ENCODE measurements at places on chromosomes 16 and 17.
A peak's percentile ranks its signal among the peaks of the same experiment; 100 is the strongest.

DNA sequence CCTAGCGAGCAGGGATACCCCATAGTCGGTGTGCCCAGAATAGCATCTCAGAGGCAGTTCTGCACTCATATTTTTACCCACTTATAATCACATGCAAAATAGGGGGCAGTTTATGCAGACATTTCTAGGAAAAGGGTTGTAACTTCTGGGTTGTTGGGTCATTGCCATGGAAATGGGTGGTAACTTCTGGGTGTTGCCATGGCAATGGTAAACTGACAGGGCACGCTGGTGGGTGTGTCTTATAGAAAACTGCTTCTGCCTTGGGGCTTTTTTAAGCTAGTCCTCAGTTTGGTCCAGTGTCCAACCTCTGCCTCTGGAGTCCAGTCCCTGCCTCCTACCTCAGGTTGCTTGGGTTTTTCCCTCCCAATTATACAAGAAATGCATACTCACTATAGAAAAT, 7.4 kb upstream of the SPAG9 start:
- DNase-seq: no peak

GRCh38 chr16:86665319-86665675, 86.9 kb downstream of the FOXL1 start:
- no peak for DNase-seq

- DNase-seq: no peak
These were observed 7.6 kb downstream of the EPX start for GRCh38 chr17:58200024-58200633.

DNA sequence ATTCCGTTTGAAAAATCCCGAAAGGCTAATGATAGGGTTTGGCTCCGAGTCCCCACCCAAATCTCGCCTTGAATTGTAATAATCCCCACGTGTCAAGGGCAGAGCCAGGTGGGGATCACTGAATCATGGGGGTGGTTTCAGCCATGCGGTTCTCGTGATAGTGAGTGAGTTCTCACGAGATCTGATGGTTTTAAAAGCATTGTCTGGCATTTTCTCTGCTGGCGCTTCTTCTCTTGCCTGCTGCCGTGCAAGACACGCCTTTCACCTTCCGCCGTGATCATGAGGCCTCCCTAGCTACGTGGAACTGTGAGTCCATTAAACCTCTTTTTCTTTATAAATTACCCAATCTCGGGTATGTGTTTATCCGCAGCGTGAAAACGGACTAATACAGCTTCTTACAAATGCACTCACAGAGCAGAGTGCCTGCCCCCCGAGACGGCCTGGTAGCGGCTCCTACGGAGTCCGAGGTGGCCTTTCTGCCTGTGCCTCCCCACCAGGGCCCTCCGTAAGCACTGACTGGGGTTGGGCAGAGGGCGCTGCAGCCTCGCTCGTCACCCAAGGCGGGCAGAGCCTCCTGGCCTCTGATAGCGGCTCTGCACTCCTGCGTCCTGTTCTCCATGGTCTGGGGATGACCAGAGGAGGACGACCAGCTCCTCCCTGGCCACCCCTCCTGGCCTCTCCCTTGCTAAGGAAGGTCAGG, 131.7 kb downstream of the FOXL1 start:
- no peak for DNase-seq

DNA sequence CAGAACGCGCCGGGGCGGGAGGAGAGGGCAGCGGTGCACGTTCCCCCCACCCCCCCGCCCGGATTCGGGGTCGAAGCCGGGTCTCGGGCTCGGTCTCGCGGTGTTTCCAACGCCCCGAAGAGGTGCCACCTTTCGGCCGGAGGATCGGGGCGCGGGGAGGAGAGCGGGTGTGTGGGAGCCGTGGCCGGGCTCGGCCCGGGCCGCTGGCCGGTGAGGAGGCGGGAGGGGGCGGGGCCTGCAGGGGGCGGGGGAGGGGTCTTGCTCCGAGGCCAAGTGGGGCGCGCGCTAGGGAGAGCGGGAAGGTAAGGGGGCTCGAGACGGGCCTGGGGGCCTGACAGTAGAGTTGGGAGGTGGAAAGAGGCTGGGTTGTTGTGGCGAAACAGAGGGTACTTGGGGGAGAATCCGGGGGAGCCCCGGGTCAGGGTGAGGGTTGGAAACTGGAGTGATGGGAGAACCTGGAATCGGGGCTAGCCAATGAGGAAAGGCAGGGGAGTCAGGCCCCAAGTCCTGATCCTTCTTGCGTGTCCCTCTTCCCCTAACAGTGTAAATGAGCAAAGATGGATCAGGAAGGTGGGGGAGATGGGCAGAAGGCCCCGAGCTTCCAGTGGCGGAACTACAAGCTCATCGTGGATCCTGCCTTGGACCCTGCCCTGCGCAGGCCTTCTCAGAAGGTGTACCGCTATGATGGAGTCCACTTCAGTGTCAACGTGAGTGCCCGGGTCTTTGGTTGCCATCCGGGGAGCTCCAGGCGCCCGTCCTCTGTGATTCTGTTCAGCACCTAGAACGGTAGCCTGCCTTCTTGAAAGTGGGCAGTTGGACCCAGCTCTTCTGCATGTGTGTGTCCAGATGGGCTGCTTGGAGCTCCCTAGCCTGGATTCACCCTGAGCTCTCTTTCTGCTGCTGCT, 873 bp downstream of the SETD1A start:
- no peak for DNase-seq

DNA sequence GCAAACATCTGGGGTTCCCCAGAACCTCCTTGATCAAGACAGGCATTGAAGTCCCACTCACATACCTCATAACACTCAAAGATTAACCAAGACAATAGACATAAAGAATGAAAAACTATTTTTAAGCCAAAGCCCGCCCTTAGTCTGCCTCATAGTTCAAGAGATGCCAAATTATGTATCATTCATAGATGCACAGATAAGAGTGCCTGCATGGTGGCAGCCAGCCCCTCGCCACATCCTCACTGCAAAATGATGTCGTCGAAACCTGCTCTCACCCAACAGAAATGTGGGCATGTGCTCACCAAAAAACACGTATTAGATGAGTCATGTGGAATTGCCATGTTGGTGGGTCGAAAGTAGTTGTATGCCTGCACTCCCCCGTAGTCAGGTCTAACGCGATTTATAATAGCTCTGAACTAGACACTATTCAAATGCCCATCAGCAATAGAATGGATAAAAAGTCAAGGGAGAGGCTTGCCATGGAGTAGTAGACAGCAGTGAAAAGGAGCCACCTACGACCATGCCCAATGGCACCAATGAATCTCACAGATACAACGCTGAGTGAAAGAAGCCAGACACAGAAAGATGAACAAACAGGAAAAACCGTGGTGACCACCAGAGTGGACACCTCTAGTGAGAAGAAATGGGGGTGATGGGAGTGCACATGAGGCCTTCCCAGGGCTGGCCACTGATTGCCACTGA, 64.8 kb downstream of the C16orf95 start:
- DNase-seq: no peak

DNA sequence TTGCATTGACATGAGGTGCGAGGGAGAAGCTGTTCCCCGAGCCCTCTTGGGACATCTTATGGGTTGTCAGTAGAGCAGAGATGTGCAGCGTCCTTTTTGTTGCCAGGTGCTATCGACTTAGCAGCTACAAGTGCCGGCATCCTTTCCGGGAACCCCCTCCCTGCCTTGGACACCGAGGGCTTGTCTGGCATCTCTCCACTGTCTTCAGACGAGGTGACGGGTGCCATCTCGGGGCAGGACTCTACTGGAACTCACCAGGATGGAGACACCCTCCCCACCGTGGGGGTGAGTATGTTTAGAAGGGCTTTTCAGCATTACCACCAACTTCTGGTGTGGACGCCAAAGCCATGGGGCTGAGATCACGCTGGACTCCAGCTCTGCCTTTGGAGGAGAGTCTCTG, 11.8 kb upstream of the JPT2 start:
- no peak for DNase-seq

DNA sequence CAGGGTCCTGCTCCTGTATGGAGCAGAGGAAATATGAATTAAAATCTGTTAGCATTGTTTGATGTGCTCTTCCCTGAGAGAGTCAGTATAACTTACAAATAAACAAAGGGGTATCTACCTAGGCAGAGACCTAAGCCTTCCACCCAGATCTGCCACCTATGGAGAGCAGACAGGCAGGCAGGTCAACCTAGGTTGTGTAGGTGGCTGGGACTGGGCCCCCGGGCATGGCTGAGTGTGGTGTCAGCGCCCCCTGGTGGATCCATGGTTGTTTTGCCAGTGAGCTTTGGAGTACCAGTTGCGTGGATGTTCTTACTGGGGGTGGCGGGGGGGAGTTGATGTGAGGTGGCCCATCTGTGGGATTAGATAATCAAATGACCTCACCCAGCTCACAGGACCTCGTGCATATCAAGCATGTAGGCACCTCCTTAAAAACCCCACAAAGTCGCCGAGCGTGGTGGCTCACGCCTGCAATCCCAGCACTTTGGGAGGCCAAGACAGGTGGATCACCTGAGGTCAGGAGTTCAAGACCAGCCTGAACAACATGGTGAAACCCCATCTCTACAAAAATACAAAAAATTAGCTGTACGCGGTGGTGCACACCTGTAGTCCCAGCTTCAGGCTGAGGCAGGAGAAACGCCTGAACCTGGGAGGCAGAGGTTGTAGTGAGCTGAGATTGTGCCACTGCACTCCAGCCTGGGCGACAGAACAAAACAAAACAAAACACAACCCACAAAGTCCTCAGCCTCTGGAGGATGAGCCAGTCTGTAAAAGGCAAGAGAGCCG, 17.6 kb downstream of the DUS2 start:
- DNase-seq: peak; percentile 97

GRCh38 chr17:82440469-82440981, 10.0 kb downstream of the CYBC1 start:
- DNase-seq: no peak

- no peak for DNase-seq
These were observed 80.8 kb downstream of the SPECC1 start for GRCh38 chr17:20089756-20090547.

DNA sequence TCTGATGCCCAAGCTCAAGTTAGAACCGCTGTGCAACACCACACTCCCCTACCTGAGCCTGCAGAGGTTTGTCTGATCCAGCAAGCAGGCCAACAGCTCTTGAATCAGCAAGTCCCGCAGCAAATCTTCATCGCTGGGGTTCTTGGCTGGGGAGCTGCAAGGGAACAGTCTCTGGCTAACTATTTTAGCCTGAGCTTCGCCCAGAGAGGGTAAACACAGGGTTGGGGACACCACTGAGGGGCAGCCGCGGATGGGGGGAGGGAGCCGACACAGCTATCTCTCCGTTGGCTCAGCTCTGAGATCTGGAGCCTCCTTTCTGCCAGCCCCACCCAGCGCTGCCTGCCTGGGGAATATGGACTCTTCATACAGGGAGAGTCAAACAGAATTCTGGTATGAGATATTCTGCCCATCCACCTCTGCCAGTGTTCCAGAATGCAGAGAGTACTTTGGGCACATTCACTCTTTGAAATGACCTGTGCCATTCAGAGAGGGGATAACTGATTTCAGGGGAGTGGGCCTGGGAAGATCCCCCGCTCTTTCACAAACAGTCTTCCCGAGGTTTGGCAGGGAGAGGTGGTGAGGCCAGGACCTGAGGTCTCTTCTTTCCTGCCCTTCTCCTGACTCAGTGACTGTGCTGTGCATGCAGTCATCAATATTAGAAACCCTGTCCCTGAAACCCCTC, 7.4 kb downstream of the GIP start:
- DNase-seq: no peak

DNA sequence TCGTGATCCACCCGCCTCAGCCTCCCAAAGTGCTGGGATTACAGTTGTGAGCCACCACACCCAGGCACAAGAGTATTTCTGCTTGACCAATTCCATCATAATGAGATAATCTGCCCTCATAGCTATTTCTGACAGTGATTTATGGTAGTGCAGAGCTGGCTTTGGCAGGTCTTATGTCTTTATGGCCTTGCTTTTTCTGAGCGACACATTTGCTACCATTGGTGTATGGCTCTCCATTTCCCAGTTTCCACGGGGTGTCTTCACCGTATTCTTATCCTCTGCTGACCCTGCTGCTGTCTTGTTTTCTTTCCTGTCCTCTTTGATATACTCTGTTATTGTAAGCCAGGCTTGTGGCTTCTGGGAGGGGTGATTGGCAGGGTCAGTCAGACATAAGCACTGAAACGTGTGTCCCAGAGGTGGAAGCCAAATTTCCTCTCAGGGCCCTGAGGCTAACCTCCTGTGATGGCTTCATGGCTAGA, 161.1 kb upstream of the TBX2 start:
- DNase-seq: no peak

- no peak for DNase-seq
These were observed 82.8 kb upstream of the NOG start for GRCh38 chr17:56510554-56511342.

DNA sequence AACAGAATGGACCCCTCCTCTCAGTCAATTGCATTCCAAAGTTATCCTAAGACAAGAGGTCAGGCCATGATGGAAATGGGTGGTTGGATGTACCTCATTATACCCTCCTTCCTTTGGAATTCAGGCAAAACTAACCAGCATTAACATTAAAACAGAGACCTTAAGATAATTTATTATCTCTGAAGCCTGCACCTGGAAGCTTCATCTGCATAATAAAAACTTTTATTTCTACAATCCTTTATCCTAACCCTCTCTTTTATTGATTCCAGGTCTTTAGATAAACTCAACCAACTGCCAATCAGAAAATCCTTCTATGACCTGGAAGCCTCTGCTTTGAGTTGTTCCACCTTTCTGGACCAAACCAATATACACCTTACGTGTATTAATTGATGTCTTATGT, 49.0 kb downstream of the ACSM1 start:
- no peak for DNase-seq

DNA sequence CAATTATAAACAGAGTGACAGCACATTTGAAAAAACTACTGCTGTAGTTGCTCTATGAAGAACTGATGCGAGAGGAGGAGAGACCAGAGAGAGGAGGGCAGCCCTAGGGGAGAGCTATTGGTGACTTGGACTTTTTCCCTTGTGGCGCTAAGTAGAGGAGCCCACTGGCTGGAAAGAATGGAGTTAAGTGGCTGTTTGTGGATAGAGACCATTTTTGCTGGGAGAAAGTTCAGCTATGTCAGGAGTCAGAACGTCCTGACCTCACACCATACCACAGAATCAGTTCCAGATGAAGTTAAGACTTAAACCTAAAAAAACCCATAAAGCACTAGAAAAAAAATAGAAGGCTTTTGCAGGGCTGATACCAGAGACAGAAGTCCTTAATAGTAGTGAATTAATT, 2.0 kb downstream of the POLR2A start:
- DNase-seq: no peak

GRCh38 chr17:81405411-81405872, 10.2 kb downstream of the BAHCC1 start:
- no peak for DNase-seq

GRCh38 chr17:6435968-6436367, 1.0 kb upstream of the AIPL1 start:
- DNase-seq: peak; percentile 67

- peak; percentile 52 for DNase-seq
These were observed 162.5 kb downstream of the MAF start for GRCh38 chr16:79437764-79438751.

DNA sequence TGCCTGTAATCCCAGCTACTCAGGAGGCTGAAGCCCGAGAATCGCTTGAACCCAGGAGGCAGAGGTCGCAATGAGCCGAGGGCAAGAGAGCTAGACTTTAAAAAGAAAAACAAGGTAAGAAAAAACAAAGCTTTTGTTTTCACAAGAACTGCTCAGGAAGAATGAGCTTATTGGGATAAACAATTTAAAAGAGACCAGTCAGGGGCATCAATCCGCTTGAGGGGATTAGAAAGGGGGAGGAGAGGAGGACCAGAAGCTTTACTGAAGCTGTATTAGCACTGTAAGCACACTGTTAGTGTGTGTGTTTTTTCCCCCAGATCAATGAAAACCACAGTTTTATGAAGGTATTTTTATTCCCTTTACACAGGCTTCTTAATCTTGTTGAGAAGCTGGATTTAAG, 8.8 kb downstream of the TMEM170A start:
- no peak for DNase-seq

GRCh38 chr17:48335858-48336500, 94.0 kb downstream of the SKAP1 start:
- DNase-seq: no peak

Data from posterior cingulate gyrus (tissue), 11 donors.